ENCODE measurements at places on chromosomes 11 and 22.
A peak's percentile ranks its signal among the peaks of the same experiment; 100 is the strongest.

DNA sequence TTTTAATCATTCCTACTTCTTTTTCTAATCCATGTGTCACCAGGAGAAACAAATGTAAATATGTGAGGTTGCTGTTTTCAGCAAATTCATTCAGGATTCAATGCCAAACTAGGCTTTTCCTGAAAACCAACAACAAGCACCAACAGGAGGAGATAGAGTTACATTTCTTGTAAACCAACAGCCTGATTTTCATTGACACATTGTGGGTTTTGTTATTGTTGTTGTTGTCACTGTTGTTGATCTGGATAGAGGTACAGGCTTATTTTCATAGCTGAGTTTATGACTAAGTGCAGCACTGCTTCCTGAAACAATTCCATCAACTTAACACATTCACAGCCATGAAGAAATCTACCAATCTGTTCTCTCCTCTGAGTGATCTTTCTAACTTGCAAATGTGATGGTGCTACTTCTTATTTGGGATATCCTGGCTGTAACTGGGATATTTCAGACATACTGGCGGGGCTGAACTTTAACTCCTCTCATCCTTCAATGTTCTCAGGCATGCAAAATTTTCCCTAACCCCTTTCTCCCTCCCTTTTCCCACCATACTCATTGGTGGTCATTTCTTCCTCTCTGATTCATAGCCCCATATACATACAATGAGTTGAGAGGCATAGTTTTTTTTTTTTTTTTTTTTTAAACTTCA lies 65.5 kb downstream of the ME3 start:
- DNase-seq, result no peak

- DNase-seq, result no peak
Measured at GRCh38 chr22:43823353-43823908, 11.3 kb upstream of the EFCAB6 start.

- DNase-seq, result no peak
Measured at GRCh38 chr11:96459751-96460150, 69.9 kb downstream of the JRKL start.

DNA sequence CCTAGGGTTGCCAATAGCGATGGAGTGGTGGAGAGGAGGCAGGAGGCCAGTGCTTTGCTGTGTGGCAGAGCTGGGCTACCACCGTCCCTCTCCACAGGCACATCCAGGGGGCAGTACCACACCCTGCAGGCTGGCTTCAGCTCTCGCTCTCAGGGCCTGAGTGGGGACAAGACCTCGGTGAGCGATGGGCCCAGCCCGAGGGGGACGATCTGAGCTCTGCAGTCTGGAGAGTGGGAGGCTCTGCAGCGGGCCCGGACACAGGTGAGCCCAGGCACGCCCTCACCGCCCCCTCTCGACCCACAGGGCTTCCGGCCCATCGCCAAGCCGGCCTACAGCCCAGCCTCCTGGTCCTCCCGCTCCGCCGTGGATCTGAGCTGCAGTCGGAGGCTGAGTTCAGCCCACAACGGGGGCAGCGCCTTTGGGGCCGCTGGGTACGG lies 2.5 kb downstream of the PKP3 start:
- peak; percentile 62 for DNase-seq

- no peak for DNase-seq
Measured at GRCh38 chr11:86209806-86210657, 34.5 kb upstream of the EED start.

DNA sequence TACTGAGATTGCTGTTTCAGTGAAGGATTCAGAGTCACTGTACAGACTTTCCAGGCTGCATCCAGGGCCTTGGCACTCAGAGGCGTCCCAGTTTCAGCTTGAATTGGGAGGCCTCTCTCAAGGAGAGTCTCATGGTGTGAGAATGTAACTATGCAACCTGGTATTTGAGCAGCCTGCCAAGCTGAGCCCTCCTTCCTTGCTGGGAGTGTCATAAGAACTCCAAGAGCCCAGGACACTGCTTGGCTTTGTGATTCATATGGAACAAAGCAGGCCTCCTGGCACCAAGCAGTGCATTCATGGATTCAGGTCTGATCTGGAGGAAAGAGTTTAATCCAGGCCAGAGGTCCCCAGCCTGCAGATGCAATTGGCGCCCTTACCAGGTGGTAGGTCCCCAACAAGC lies 171.7 kb downstream of the DBX1 start:
- DNase-seq, result no peak

- peak; percentile 58 for DNase-seq
Measured at GRCh38 chr11:128686745-128687177, 7.1 kb upstream of the FLI1 start.

DNA sequence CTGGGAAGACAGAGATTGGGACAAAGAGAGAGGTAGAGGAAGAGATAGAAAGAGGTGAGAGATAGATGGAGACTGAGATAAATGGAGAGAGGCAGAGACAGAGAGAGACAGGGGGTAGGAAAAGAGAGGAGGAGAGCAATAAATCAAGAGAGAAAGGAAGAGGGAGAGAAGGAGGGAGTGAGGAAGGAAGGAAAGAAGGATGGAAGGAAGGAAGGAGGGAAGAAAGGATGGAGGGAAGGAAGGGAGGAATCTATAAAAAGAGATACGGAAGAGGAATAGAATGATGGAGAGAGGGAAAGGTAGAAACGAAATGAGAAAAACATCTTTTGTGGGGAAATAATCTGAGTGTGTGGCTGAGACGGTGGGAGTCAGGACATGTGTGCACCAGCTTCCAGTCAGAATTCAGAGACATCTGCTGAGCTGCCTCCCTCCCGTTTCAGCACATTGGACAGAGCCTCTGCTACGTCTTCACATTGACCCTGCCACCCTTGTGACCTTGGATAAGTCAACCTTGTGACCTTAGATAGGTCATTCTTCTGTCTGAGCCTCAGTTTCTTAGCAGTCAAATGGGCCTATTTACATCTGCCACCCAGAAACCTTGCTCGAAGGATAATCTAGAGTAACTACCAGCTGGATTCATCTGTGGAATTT lies 417.8 kb downstream of the MIAT start:
- peak; percentile 30 for DNase-seq

- no peak for DNase-seq
Measured at GRCh38 chr11:36086366-36086765, 142.5 kb downstream of the LDLRAD3 start.

GRCh38 chr22:33535937-33536875 lies 384.1 kb downstream of the LARGE1 start:
- no peak for DNase-seq

DNA sequence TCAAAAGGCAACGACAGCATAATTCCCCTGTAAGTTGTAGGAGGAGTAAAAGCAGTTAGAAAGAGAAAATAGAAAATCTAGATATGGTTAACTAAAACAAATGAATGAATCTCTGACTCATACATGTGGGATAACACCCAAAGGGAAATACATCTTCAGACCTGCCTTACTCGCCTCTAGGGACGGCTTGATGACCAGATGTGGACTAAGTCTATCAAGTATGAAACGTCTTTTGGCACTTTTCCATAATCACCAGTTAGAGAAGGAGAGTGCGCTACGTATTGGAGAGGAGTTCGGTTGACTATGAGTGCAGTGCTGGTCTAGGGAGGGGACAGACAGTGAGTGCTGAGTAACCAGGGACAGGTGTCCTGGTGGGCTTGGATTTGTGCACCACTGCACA lies 459.9 kb downstream of the OPCML start:
- no peak for DNase-seq

DNA sequence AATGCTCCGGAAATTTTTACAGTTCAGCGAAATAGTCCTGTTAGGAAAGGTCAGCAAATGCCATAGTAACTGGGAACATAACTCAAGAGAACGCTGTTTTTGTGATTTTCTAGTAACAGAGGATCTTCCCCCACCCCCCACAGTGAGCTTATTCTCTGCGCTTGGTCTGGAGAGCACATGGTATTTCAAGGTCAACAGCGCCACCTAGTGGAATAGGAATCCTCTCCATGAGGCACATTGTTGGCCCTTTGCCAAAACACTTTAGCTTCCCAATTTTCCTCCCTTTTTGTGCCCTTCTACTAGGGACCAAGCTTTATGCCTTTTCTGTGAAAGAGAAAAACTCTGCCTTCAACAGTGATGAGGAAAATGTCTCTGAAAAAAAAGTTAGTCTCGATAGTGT lies 13.2 kb upstream of the OR4C12 start:
- DNase-seq, result peak; percentile 94

DNA sequence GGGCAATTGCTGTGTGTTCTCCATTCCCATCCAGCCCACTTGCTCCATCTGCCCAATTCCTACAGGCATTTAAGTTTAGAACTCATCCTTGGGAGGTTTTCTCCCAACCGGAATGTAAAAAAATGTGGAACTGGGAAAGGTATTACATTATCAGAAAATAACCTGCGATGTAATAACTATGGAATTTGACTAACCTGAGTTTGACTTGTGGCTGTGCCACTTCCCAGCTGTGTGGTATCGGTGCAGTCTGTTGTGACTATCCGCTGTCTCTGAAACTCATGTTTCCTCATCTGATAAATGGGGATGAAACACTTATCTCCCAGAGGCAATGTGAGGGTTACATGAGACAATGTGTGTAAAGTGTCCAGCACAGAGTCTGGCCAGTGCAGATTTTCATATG lies 77.6 kb downstream of the TENM4 start:
- DNase-seq, result no peak

DNA sequence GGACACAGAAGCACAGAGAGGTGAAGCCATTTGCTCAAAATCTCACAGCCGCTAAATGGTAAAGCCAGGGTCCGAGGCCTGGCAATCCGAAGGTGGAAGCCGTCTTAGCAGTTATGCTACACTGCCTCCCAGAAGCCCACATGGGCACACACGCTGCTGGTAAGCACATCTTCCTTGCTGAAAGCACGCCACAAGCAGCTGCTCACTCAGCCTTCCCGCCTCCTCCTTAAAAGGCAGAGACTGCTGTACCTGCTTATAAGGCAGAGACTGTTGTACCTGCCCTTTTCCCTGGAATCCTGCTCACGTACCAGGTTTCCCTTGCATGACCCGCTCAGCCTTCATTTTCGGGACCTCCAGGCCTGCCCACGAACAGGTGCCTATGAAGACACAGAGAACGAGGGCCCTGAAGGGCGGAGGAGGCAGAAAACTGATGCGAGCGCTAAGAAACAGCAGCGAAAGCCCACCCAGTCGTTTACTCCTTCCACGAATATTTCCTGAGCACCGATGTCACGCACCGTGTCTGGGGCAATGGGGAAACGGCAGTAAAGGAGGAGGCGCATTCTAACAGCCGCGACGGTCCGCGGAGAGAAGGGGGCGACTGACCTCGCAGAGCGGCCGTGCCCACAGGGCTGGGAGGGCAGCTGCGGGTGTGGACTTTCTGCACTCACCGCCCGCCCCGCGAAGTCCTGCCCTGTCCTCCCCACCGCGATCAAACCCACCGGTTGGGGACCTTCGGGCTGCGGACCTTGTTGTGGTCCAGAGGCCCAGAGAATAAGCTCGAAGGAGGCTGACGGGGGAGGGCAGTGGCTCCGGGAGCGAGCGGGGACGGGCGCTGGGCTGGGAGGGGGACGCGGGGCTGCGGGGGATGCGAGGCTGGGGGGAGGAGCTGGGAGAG lies 13.0 kb downstream of the SPATA19 start:
- no peak for DNase-seq

DNA sequence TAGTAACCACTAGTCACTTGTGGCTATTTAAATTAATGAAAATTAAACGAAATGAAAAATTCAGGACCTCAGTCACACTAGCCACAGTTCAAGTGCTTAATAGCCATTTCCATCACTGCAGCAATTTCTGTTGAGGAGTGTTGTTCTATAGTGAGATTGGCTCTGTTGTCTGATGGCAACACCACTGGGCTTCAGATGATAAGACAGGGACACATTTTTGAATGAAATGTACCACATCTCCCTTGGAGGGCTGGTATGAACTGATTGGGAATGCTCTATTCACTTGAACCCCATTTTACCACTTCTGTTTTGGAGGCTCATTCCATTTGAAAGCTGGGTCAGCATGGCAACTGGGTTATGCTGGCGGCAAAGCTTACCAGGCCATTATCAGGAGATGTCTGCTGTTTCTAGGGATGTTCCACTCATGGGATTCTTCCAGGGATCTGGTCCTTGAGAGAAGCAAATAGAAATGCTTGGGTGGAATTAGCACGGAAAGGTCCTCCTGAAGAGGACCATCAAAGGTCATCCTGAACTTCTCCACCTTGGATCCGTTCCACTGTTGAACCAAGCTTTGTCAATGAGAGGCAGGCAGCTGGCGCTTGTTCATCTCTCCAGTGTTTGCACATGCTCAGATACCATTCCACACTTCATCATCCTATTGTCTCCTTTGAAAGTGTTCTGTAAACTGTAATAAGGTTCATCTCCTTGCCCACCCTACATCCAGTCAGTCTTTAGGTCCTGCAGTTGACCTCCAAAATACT lies 7.6 kb downstream of the AMOTL1 start:
- peak; percentile 63 for DNase-seq

DNA sequence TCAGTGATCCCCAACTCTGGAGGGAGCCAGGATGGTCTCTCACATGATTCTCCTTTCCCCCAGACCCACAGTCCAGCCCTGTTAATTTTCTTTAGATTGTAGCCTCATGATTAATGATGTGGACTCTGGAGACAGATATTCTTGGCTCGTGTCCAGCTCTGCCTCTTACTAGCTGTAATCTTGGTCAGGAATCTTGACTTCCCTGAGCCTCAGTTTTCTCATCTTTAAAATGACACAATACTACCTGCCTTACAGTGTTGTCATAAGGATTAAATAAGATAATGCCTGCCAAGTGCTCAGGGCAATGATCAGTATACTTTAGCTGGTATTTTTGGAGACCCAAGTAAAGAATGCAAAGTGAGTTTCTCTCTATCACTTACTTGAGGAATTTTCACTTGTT lies 60.0 kb downstream of the SPECC1L start:
- peak; percentile 70 for DNase-seq

GRCh38 chr22:17831501-17832251 lies 57.4 kb upstream of the BID start:
- no peak for DNase-seq

DNA sequence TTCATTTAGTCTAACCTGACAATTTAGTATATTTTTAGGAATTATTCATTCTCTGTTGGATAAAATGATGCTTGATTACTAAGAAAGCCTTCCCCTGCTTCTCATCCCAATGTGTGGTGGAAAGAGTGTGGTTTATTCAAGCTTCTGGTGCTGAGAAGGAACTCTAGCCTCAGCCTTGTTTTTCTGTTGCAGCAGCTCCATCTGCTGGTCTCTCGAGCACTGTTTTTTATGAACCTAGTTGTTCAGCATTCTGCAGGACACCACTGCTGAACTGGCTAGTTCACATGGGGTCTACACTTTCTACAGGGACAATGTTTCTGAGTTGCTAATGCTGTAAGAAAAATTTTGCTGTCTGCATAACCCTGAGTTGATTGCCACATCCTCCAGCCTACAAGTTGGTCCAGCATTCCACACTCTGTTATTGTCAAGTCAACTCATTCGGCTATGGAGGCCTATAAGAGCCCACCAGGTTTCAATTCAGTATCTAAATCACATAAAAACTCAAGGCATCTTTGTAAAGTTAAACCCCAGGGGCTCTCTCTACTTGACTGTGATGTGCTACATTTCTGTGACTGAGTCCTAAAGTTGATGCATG lies 14.3 kb downstream of the OR2AG2 start:
- peak; percentile 76 for DNase-seq

DNA sequence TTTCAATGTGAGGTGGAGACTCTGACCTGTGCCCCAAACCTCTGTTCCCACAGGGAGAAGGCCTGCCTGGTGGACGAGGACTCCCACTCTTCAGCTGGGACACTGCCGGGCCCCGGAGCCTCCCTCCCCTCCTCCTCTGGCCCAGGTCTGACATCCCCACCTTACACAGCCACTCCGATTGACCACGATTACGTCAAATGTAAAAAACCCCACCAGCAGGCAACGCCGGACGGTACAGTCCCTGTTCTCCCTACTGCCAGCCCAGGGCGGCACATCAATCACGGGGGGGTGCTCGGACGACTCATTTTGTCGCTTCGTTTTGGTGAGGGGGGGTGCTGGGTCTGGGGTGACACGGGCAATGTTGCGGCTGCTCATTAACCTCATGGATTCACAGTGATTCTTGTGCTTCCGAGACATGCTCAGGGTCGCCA lies 83.3 kb upstream of the SUSD2 start:
- no peak for DNase-seq

Data from hematopoietic multipotent progenitor cell treated with erythropoietin and hydrocortisone succinate and interleukin-3 and kit ligand, for 6 days (in vitro differentiated cells).